Right forelimb (tissue), 1 donor: ENCODE measurements at places on chromosomes 6 and 20.

GRCh38 chr6:41623330-41623729 lies 14.9 kb upstream of the MDFI start:
- no peak for DNase-seq

DNA sequence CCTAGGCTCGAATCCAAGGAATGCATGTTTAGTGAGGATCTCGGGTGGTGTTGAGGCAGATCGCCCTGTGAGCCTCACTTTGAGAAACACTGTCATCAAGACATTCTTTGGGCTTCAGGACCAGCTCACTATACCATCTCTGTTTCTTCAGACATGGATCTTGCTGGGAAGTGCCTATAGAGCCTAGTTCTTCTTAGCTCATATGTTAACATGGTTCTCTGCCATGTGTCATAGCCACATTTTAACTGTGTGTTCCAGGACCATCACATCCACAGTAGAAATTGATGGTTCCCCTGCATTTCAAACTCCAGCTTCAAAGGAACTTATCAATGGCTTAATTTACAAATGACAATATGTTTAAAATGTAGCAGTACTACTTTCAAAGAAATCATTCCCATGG lies 57.4 kb downstream of the NOX3 start:
- no peak for DNase-seq

DNA sequence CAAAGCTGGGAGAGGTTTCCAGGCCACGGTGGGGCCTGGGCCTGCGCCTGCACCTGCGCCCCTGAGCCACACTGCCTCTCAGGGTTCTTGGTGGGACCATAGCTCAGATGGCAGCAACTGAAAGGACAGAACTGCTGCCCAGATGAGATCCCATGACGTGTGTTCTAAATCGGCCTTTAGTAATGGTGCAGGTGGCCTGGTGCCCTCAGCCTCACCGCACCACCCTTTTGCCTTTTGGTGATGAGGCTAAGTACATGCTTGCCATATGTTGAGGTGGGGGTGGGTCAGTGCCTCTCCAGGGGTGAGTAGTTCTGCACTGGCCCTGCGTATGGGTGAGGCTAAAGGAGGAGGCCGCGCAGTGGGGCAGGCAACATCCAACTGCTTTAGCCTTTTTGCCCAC lies 7.4 kb downstream of the PSMG4 start:
- DNase-seq, result no peak

DNA sequence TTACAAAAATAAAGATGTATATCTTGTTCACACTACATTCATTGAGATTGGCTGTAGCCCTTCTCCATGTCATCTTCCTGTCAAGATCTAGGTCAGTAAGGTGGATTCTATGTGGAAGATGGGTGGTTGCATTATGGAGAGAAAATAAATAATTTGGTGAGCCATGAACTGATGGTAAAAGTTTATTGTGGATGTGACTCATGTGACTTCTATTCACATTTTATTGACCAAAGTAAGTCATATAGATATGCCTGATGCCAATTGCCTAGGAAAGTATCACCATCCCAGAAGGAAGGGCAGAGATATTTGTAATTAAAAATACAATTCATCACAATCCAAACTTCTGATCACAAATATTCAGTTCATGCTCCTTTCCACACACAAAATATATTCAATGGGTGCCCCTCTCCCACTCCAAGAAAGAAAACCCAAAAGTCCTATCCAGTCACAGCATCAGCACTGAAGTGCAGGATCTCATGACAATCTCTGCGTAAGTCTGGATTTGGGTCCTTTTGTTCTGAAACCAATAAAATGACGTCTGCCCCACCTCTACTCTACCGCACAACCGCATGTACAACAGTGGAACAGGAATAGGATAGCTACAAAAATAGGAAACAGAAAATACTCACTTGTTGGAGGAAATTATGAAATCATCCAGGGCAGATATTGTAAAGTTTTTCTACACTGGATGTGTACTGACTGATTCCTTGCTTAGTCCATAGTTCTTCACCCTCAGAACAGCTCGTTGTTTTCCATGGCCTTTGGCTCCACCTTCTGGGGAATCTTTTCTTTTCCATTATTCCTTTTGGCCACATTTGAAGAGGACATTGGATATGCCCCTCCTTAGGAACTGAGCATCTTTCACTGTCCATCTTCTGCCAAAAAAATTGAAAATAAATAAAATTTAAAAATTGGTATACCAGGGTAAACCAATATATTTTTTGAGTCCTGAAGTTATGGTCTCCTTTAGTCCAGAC lies 16.1 kb upstream of the SLC17A3 start:
- DNase-seq, result no peak
